Endothelial cell of umbilical vein (primary cell): ENCODE measurements at places on chromosomes 1 and 21. TPM values are rescaled to one million over a fixed set of nuclear protein-coding genes. Genes with fewer than 3 reads are reported as not detected.

DNA sequence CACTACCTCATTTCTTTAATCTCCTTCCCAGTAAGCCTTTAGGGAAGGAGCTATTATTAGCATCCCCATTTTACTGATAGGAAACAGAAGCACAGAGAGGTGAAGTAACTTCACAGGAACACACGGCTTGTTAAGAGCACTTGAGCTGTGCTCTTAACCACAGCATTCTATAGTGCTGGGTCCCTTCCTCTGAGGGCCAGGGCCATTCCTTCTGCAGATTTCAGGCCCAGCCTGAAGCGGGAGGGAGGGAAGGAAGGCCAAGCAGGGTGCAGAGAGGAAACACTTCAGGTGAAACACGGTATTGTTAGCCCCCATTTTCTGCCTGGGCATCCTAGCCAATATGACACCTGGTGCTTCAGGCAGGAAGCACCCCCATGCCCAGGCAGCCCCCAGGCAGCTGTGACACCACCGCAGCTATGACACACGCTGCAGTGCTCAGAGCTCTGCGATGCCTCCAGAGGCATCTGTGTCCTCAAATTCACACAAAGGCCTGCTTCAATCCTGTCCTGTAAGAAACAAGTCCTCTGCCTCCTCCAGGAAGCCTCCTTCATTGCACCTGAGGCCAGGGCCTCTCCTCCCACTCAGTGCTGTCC, 4.5 kb upstream of the EXTL1 start:
- no peak for DNase-seq

DNA sequence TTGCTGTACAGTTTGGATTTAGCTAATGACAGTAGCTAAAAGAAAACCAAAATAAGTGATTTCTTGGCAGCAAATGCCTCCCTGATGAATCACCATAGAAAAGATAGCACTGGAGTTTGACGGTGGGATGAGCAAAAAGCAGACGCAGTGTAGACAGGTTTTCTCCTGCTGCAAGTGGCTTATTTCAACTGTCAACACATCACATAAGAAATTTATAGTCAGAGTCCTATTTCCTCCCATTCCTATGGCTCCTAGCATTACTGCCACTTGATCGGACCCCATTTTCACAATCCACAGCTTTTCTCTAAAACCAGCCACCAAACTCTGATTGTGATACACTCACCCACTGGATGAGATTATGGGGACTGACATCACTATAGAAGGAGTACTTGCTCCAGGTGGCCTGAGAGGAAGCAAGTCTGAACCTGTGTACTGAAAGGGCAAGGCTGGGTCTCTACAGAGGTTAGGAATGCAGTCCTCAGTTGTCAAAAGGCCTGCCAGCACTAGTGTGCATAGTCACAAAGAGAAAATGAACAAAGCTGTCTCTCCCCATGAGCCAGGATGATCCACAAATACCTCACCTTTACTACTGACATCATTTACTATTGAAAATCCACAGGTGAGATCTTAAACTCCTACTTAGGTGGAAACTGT, 359.8 kb downstream of the LTN1 start:
- DNase-seq = peak; percentile 58

DNA sequence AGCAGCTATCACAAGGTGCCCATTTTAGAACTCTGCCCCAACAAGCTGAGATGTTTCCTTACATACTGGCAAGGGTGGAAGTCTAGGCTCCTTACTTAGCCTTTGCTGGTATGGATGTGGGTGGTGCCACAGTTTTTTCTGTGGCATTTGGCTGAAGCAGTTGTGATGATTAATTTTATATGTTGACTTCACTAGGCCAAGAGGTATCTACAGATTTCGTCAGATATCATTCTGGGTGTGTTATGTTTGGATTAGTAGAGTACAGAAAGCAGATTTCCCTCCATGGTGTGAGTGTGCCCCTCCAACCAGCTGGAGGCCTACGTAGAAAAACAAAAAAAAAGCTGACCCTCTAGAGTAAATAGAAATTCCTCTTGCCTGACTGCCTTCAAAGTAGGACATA, 317.0 kb downstream of the BARHL2 start:
- no peak for DNase-seq

GRCh38 chr21:35179990-35180540, 131.0 kb upstream of the RUNX1 start:
- DNase-seq = no peak

- no peak for DNase-seq
These were observed 113.6 kb upstream of the KIF26B start for GRCh38 chr1:245041058-245041698.

DNA sequence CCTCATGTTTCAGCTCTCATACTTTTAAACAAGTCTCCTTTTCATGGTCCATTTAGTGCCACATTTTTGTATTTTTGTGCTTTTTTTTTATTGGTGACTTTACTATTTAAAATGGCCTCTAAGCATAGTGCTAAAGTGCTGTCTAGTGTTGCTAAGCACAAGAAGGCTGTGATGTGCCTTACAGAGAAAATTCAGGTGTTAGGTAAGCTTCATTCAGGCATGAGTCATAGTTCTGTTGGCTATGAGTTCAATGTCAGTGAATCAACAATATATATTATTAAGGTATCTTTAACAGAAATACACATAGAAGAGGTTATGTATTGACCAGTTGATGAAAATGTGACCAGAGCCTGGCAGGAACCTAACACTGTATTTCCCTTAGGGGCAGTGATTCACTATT, 12.8 kb upstream of the FUBP1 start:
- DNase-seq = no peak

- peak; percentile 32 for DNase-seq
These were observed 22.5 kb downstream of the INTS3 start for GRCh38 chr1:153750026-153750995.

GRCh38 chr1:194052514-194053338, 866.3 kb upstream of the B3GALT2 start:
- no peak for DNase-seq

Gene NBPF15
- 66.5 and 66.8 TPM in 2 replicates for total RNA-seq

Gene CCSAP
- total RNA-seq = 5.7 TPM in 2 replicates

Gene PRR9
- not detected in 2 replicates for total RNA-seq

Gene TEX38
- total RNA-seq = not detected in 2 replicates

Gene RUNX1
- total RNA-seq = 17.9 and 23.9 TPM in 2 replicates

Gene HES2
- total RNA-seq = 9.4 and 13.3 TPM in 2 replicates

Gene TSSK3
- 0.42 and 1.1 TPM in 2 replicates for total RNA-seq
